ENCODE measurements at places on chromosomes 4 and X.

GRCh38 chr4:5144384-5144783 lies 93.1 kb downstream of the STK32B start:
- DNase-seq, result no peak

GRCh38 chrX:34778916-34779315 lies 121.8 kb upstream of the TMEM47 start:
- no peak for DNase-seq

- no peak for DNase-seq
Observed at GRCh38 chr4:150934022-150934421, 81.1 kb downstream of the LRBA start.

DNA sequence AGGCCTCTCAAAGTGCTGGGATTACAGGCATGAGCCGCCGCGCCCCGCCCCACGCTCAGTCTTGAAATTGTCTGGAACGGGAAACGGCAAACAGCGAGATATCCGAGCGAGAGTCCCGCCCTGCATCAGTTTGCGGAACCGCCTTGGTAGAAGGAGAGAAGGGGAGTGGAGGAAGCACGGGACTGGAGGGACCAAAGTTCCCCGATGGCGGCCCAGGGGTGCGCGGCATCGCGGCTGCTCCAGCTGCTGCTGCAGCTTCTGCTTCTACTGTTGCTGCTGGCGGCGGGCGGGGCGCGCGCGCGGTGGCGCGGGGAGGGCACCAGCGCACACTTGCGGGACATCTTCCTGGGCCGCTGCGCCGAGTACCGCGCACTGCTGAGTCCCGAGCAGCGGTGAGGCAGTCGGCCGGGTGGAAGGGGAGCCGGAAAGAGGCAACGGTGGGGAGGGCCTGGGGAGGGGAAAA lies at the start of gene BST1:
TSS of gene BST1 (plus strand) at position 125 of the 463 bp plus-strand sequence. CDS start at position 205, 80 bp downstream.
- peak; percentile 38 for DNase-seq

- no peak for DNase-seq
Observed at GRCh38 chr4:159201168-159201567, 98.3 kb downstream of the RAPGEF2 start.

DNA sequence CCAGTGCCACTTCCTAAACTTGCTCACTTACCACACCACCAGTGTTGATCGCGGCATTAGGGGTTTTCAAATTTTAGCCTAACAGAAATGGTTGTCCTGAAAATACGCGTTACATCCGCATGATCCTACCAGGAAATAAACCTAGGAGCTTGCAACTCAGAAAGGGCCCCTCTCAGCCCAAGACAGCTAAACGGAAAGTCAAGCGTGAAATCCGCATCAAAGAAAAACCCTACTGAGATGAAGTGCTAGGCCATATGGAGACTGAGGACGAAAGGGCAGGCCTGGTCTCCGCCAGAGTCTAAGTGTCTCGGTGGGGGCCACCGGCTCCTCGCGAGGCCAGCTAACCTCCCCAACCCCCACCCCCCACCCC lies 626 bp downstream of the YTHDC1 start:
- peak; percentile 19 for DNase-seq

GRCh38 chr4:2332201-2332975 lies 70.5 kb upstream of the MXD4 start:
- no peak for DNase-seq

GRCh38 chr4:8597319-8597718 lies 4.8 kb downstream of the CPZ start:
- no peak for DNase-seq

DNA sequence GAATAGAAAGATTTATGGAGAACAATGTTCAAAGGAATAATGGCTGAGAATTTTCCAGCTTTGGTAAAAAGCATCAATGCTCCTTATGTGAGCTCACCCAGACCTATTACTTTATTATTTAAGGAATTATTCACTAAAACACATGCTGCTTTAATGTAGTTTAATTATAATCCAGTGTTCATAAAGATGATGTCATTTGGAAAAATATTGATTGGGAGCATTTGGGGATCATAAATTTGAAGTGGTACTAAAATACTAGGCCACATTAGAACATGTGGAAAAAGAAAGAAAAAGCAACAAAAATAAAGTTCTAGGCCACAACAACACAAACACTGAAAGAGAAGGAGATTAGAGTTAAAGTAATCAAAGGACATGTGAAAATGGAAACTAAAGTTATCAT lies 20.0 kb downstream of the SLC38A5 start:
- no peak for DNase-seq

- no peak for DNase-seq
Observed at GRCh38 chrX:3678328-3678727, 35.1 kb downstream of the PRKX start.

GRCh38 chr4:110477836-110478235 lies 1.9 kb downstream of the ENPEP start:
- DNase-seq, result no peak

- no peak for DNase-seq
Observed at GRCh38 chrX:49947781-49948180, 25.4 kb downstream of the CLCN5 start.

- DNase-seq, result peak; percentile 95
Observed at GRCh38 chr4:184474263-184475095, at the start of gene IRF2. IRF2 (minus strand) TSS chr4:184474550; CDS start chr4:184429064, 45,486 bp downstream.

DNA sequence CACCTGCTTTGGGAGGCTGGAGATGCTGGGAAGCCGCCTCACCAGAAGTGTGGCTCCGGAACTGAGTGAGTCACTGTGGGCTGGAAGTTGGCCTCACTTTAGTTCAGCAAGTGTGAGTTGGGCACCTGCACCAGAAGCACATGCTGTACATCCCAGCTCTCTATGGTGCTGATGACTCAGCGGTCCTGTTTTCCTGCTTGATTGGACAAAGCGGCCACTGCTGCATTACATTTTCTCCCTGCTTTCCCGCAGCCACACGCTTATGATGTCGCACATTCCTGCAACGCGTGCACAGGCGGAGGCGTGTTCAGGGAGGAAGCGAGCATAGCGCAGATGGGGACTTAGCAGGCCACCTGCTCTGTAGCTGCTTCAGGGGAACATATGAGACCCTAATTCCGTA lies 26.7 kb upstream of the CLDN34 start:
- DNase-seq, result peak; percentile 43

DNA sequence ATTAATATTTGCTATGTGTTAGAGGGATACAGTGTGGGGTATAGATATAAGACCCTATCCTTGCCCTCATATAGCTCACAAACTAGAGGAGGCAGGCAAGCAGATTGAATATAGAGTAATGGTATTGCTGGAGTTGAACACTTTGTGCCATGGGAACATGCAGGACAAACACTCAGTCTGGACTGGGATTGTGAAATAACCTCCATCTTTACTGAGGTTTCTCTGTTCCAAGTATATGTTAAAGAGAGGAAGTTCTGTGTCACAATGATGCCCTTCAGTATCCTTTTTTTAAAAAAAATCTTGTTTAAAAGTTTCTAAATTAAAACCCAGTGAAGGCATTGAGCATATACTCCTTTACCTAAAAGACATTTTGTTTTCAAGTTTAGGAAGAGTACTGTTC lies 8.7 kb downstream of the FABP2 start:
- DNase-seq, result no peak

DNA sequence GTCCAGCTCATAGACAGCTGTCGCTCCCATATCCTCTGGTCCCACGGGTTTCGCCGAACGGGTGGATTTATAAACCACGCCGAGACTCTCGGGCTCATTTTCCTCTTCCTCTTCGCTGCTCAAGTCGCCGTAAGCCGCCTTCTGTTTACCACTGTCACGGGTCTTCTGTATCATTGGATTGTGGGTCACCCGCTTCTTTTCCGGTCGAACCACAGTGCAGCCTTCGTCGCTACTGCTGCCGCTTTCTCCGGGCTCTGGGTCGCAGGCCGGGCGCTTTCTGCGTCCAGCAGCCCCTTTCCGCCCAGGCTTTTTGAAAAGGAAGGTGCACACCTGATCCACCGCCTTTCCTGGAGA lies 311 bp downstream of the RNF113A start:
- peak; percentile 8 for DNase-seq

DNA sequence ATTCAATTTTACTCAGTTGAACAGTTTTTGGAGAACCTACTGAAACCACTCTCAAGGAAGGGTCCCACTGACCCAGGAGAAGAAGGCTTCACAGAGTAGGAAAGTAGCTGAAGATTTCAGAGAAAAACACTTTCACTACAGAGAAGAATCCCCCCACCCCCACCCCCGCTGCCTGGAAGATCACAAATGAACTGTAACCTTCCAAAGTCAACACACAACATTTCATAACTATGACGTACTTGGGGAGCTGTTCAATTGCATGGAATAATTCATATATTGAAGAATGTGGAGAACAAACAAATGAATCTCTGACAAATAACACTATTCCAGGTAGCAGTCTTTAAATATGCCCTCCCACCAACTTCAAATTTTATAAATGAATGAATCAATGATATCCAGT lies 86.1 kb upstream of the STS start:
- no peak for DNase-seq

GRCh38 chr4:107034091-107034995 lies 1.8 kb downstream of the DKK2 start:
- peak; percentile 40 for DNase-seq

DNA sequence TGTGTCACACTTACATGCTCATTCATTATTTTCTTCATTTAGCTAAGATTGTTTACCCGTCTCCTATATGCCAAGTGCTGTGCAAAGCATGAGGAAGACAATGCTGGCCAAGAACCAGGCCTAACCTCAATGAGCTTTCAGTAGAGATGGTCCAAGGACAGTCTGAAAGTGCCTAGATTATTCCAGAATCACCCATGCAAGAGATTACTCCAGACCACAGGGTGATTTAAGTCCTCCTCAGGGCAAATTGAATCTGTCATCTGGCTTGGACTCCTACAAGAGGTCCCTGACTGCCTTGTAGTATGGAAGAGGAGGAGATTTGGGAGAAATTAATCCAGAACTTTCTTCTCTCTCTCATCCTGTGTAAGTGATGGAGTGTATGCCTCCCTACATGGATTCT lies 99.4 kb upstream of the NDP start:
- DNase-seq, result peak; percentile 32

DNA sequence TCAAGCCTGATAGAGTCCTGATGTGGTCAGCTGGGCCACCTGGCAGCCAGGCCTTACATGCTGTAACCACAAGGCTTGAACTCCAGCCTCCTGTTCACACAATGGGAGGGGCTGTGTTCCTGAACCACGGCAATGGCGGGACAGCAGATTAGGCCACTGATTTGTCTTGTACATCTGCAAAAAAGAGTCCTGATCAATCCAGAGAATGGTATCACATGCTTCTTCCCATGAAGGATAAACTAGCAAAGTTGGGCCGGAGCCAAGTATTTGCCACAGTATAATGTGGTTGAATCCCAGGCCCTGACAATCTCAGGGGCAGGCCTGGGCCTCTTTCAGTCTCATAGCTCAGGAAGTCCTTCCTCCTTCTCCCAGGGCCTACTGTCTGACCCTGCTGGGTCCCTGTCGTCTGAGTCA lies 2182.5 kb upstream of the AGA start:
- peak; percentile 8 for DNase-seq

DNA sequence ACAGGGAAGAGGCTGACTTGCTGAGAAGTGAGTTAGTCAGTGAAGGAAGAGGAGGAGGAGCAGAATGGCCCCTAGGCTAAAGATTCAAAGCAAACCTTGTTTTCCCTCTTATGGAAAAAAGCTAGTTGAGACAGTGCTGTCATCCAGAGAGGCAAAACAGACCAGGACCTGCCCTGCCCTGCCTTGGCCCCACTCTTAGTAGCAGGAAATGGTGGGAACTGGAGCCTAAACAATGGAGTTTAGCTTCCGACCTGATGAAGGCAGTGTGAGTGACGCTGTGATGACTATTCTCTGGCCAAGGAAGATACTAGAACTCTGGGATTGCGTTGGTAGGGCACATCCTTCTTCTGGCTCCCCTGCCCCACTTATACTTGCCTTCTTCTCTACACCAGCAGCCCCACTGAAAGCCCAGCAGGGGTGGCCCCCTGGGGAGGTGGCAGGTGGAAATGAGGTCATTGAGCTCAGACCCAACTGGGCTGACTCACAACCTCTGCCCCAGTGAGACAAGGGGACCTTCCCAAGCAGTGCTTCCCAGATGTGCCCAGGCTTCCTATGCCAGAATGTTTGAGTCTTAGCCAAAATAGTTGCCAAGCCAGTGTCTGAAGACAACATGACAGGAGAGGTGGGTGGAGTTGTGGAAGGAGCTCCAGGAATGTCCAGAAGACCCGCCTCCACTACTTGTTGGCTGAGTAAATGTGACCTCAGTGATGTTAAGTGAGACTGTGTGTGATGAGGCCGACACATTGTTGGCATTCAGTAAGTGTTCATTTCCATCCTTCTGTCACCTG lies 38.8 kb downstream of the MSN start:
- DNase-seq, result peak; percentile 87

DNA sequence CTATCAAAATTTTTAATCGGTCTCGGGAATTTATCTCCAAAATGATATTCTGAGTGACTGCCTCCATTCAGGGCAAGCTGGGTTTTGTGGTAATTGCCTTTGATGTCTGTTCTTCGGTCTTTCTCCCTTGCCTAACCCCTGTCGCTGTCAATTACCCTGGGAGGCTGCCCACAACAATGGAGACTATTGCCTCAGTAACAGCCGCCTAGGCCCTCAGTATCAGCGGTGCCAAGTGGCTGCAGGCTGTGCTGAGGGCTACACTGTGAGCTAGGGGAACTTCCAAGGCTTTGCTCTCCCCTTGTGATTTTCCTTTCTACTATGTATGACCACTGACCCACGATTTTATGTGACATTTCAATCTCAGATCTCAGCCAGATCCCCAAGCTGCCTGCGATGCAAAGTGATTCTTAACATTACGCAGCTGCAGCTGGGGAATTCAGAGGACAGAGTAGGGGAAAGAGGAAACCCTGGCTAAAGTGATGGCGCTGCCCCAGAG lies 36.3 kb upstream of the REST start:
- DNase-seq, result no peak

- peak; percentile 84 for DNase-seq
Observed at GRCh38 chr4:6732441-6733357, 16.7 kb downstream of the BLOC1S4 start.

GRCh38 chrX:129840344-129840743 lies 3.3 kb downstream of the ZDHHC9 start:
- no peak for DNase-seq

DNA sequence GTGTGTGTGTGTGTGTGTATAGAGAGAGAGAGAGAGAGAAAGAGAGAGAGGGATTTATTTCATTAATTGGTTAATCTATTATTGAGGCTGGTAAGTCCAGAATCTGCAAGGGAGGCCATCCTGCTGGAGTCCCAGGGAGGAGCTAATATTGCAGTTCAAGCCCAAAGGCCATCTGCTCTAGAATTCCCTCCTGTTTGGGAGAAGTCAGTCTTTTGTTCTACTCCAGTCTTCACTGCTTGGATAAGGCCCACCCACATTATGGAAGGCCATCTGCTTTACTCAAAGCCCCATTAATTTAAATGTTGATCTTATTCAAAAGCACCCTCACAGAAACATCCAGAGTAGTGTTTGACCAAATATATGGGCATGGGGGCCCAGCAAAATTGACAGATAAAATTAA lies 317.5 kb upstream of the RASGEF1B start:
- no peak for DNase-seq
